Smooth muscle cell of the coronary artery (primary cell): ENCODE measurements at places on chromosomes 3 and 15. TPM values are rescaled to one million over a fixed set of nuclear protein-coding genes. Genes with fewer than 3 reads are reported as not detected.

Gene CCPG1
- total RNA-seq, result 56.9 and 66.5 TPM in 2 replicates

Gene SOX2
- total RNA-seq, result not detected in 2 replicates

Gene PYDC2
- total RNA-seq, result not detected in 2 replicates

Gene CASR
- under 0.01 TPM in 1 of 2 replicates, not detected in the other for total RNA-seq

Gene IL12A
- 0.15 and 2.3 TPM in 2 replicates for total RNA-seq

Gene TM2D3
- total RNA-seq, result 33.6 and 61.2 TPM in 2 replicates
